ENCODE measurements at places on chromosomes 5 and 9.

- peaks cover 33% of the 10 kb centered on the region for H3K4me1 ChIP-seq
- no peaks in the 10 kb centered on the region for H3K27me3 ChIP-seq
- DNase-seq = no peak
- H3K36me3 ChIP-seq = peaks cover 62% of the 10 kb centered on the region
- H3K27ac ChIP-seq = no peak overlapping the region
- H3K4me3 ChIP-seq = no peak overlapping the region
Measured at GRCh38 chr9:136441191-136441680, 1.6 kb upstream of the INPP5E start.

GRCh38 chr9:129523943-129524581 is 96.8 kb downstream of the C9orf50 start:
- H3K4me3 ChIP-seq = no peak overlapping the region
- no peaks in the 10 kb centered on the region for H3K4me1 ChIP-seq
- H3K36me3 ChIP-seq = no peaks in the 10 kb centered on the region
- H3K27me3 ChIP-seq = no peaks in the 10 kb centered on the region
- DNase-seq = no peak
- no peak overlapping the region for H3K27ac ChIP-seq

DNA sequence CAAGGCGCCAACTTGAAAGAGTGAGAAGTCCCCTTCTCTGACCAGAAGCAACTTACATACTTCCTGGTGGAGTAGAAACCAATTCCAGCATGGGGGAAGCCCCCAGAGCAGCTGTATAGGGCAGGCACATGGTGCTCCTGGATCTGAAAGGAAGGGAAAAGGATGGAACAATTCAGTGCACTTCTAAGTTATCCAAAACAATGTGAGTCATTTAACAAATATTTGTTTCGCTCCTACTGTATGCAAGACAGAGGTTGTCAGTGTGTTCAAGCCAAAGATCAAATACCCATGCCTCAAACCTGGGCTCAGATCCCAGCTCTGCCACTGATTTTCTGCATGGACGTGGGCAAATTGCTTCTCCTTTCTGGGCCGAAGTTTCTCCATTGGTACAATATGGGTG is 67.1 kb downstream of the LHX2 start:
- H3K27ac ChIP-seq = no peak overlapping the region
- H3K27me3 ChIP-seq = peaks cover 8% of the 10 kb centered on the region
- DNase-seq = no peak
- no peak overlapping the region for H3K4me3 ChIP-seq
- H3K4me1 ChIP-seq = no peaks in the 10 kb centered on the region
- H3K36me3 ChIP-seq = no peaks in the 10 kb centered on the region

DNA sequence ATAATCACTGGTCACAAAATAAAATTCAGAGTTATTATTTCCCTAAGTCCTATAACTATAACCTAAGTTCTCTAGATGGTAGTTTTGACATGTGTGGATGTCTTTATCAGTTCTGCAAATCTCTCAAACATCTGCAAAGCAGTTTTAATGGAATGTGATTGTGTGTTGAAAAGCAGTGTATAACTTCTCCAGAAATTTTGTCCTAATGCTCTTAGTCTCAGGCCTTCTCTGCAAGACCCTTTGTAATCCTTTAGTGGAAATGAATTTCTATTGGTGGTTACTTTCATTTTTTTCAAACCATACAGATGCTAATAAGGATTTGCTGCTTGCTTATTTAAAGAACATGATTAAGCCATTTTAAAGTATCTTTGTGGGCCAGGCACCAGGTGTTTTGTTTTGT is 75.5 kb upstream of the LHFPL2 start:
- no peaks in the 10 kb centered on the region for H3K36me3 ChIP-seq
- no peaks in the 10 kb centered on the region for H3K27me3 ChIP-seq
- no peaks in the 10 kb centered on the region for H3K4me1 ChIP-seq
- DNase-seq = no peak

DNA sequence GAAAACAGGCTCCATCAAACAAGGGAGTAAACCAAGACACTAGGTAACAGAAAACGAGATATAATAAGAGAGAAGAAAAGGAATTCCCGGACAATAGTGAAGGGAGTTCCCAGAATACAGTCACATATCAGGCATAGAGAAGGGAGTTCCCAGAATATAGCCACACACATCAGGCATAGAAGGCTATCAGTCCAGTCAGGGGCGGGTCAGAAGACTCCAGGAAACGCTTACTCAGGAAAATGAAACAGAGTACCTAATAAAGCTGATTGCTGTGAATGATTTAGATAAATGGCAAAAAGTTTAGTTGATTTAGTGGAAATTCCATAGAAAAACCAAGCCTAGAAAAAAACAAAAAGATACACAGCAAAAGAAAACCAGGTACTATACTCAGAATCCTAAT is 4.9 kb downstream of the TOMM5 start:
- H3K36me3 ChIP-seq = peaks cover 76% of the 10 kb centered on the region
- peaks cover 27% of the 10 kb centered on the region for H3K4me1 ChIP-seq
- no peak overlapping the region for H3K4me3 ChIP-seq
- no peak for DNase-seq

DNA sequence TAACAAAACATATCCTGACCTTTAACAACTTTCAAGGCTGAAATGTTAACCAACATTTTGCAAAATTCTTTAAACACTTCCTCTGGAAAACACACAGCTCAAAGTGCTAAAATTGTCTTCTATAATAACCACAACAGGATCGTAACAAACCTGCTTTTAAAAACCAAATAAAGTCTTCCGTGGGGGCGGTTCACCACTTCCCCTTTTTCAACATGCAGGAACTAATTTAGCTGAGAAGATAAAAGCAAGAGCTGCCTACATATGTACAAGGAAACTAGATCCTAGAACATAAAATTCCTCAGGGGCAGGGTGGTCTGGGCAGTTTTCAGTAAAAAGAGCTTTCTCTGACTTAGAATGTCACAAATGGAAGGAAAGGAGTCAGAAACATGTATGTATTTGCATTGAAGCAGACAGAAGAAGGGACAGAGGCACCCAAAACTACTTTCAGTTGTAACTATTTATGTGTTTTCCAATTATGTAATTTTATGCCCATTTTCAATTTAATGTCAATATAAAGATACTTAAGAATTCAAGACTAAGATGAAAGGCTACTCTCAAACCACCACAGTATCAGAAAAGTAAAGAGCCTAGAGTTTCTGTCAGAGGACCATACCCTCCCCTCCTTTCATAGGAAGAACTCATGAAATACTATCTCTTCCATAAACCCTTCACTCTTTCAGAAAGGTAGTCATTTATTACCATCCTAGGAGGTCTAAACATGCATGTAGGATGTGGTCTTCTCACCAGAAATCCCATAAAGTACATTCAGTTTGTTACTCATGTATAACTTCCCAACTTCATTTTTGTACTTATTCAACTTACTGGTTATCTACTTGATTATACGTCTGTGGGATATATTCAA is 185.9 kb upstream of the RASA1 start:
- H3K36me3 ChIP-seq = no peaks in the 10 kb centered on the region
- peaks cover 12% of the 10 kb centered on the region for H3K4me1 ChIP-seq
- H3K27me3 ChIP-seq = no peaks in the 10 kb centered on the region
- no peak overlapping the region for H3K4me3 ChIP-seq

GRCh38 chr9:95506428-95506677 is 10.4 kb downstream of the PTCH1 start:
- H3K27ac ChIP-seq = no peak overlapping the region
- DNase-seq = no peak

GRCh38 chr5:14676320-14676719 is 11.8 kb downstream of the OTULIN start:
- peak overlapping the region; percentile 21 for H3K27ac ChIP-seq
- H3K36me3 ChIP-seq = peaks cover 56% of the 10 kb centered on the region
- DNase-seq = peak; percentile 20
- H3K27me3 ChIP-seq = no peaks in the 10 kb centered on the region
- H3K4me3 ChIP-seq = no peak overlapping the region

DNA sequence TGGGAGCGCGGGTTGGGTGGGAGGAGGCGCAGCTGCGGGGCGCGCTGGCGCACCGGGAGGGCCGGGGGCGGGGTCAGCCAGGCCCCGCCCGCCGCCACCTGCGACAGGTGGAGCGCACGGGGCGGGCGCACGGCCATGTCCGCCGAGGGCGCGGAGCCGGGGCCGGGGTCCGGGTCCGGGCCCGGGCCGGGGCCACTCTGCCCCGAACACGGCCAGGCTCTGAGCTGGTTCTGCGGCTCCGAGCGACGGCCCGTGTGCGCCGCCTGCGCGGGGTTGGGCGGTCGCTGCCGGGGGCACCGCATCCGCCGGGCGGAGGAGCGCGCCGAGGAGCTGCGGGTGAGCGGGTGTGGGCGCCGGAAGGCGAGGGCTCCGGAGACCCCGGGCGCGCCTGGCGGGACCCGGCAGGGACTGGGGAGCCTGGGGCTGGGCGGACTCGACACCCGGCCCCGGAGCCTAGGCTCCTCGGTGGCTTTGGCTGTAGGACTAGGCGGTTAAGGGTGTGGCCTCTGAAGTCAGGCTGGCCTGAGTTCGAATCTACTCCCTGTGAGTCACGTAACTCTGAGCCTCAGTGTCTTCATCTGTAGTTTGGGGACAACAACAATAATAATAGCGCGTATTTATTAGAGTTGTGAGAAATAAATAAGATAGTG is at the start of gene BSPRY:
TSS of gene BSPRY (plus strand) at position 97 of the 650 bp plus-strand sequence. CDS start at position 136, 39 bp downstream.
- no peaks in the 10 kb centered on the region for H3K36me3 ChIP-seq
- H3K27me3 ChIP-seq = peaks cover 32% of the 10 kb centered on the region
- H3K27ac ChIP-seq = no peak within 1 kb of the TSS
- H3K4me3 ChIP-seq = no peak within 1 kb of the TSS

GRCh38 chr5:123092696-123093095 is 3.7 kb downstream of the PRDM6 start:
- no peaks in the 10 kb centered on the region for H3K36me3 ChIP-seq
- DNase-seq = no peak
- no peak overlapping the region for H3K4me3 ChIP-seq
- H3K27ac ChIP-seq = no peak overlapping the region
- no peaks in the 10 kb centered on the region for H3K4me1 ChIP-seq

DNA sequence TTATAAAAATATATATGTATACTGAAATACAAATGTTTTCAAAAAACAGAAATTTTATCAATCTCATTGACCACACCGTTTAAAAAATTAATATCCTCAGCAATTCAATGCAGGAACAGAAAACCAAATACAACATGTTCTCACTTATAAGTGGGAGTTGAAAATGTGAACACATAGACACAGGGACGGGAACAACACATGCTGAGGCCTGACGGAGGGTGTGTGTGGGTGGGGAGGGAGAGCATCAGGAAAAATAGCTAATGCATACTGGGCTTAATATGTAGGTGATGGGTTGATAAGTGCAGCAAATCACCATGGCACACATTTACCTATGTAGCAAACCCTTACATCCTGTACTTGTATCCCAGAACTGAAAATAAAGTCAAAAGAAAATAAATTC is 409.5 kb downstream of the MLLT3 start:
- no peak overlapping the region for H3K27ac ChIP-seq
- H3K4me1 ChIP-seq = peaks cover 45% of the 10 kb centered on the region
- no peak overlapping the region for H3K4me3 ChIP-seq
- H3K36me3 ChIP-seq = no peaks in the 10 kb centered on the region

DNA sequence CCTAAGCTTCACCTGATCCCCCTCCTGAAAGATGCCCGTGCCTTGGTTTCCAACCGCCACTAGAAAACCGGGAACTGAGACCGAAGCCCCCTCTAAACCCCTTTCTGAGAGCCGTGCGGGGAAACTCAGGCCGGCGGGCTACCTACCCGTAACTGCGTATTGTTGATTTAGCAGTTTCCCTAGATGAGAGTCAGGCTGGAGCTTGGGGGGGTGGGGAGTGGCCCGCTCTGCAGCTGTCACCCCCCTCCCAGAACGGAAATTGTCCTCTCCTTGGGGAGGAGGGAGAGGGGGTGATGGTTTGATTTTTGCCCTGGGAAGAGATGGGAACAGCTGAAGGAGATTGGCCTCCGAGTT is 2.5 kb downstream of the CXXC5 start:
- H3K36me3 ChIP-seq = no peaks in the 10 kb centered on the region
- H3K27ac ChIP-seq = peak overlapping the region; percentile 32
- peak overlapping the region; percentile 79 for H3K4me3 ChIP-seq
- peaks cover 61% of the 10 kb centered on the region for H3K4me1 ChIP-seq
- DNase-seq = peak; percentile 35
- peaks cover 26% of the 10 kb centered on the region for H3K27me3 ChIP-seq

All from DND-41 (cell line).